ENCODE measurements at places on chromosomes 5 and 9.

DNA sequence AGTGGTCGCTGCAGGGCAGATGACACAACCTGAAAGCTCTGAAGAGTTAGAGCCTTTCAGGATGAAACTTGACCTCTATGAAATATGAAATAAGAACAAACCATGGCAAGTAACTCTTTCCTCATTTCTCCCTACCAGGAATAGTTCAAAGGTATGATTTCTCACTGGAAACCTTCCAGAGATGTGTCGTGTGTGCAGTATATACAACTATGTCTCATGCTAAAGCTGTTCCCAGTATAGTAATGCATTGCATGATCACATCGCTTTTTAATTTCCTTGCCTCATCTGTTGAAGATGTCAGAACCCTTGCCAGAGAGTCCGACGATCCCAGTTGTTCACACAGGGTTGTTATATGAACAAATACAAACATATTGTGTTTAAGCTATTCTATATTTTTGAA is 45.8 kb upstream of the RGMB start:
- no peak for DNase-seq

GRCh38 chr5:66718374-66719002 is 122.3 kb downstream of the MAST4 start:
- no peak for DNase-seq

- DNase-seq: no peak
Measured at GRCh38 chr5:76446776-76447175, 43.7 kb downstream of the IQGAP2 start.

- no peak for DNase-seq
Measured at GRCh38 chr9:16277471-16277960, 593.0 kb downstream of the BNC2 start.

GRCh38 chr5:126918615-126918957 is 111.8 kb downstream of the MARCHF3 start:
- DNase-seq: no peak

DNA sequence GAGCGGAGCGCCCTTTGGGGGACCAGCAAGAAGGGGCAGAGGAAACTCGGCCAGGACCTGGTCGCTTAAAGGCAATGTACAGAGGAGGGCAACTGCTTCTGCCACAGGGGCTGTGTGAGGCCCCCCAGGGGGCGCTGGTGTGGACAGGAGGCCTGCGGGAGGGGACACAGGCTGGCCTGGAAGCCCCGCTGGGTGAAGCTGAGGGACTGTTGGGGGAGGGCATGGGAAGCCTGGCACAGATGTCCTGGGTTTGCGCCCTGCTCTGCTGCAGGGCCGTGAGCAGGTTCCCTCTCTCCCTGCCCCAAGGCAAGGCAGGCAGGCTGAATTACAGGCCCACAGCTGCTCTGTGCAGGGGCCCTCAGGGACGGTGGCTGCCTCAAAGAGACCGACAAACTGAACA is 5.4 kb downstream of the MED22 start:
- DNase-seq: no peak

GRCh38 chr9:27586304-27586703 is 13.0 kb upstream of the C9orf72 start:
- no peak for DNase-seq

GRCh38 chr9:28668158-28668557 is 1094.9 kb upstream of the C9orf72 start:
- no peak for DNase-seq

- no peak for DNase-seq
Measured at GRCh38 chr5:43638546-43638945, 35.6 kb downstream of the NNT start.

DNA sequence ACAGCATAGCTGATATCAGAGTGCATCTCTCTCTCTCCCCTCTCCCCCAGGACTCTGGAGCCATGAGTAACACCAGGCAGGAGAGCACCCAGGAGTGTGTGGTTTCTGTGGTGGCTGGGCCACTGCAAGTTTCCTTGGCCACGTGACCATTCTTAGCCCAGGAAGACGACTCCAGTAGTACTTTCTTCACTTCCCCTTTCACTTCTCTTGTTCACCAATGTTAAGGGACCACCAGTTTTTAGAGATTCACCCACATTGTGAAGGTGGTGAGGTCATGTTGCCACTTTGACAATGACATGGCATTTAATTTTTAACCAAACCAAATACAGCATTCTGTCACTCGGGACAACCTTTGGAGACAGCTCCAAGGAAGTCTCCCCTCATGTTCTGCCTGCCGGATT is 17.9 kb upstream of the DAPK1 start:
- no peak for DNase-seq

- no peak for DNase-seq
Measured at GRCh38 chr5:104095527-104095926, 532.9 kb upstream of the NUDT12 start.

DNA sequence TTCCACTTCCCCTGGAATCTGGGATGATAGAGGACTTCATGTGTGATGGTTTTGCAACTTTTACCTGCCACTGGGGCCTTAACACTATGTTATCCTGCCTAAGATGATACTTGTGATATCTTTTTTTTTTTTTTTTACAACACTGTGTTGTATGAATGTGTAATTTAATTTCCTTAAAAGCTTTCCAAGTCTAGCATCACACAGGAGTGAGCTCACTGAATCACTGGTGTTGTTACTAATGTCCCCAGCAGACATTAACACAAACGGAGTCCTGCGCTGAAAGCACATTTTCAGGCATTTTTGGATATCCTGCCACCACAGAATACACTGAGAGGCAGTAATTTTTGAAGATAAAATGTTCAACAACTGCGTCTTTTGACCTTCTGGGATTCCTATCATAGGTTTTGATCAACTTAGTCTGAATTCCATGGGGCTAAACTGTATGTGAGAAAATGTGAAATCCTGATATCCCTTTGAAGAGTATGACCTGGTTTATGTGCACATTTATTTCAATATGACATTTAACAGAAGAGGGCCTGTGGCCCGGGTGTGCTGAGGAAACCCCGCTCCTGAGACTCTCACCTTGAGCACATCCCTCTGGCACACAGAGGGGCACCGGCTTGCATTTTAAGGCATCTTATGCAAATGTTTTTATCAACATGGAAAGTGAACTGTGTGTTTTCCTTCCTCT is 118.0 kb downstream of the FSTL4 start:
- no peak for DNase-seq

DNA sequence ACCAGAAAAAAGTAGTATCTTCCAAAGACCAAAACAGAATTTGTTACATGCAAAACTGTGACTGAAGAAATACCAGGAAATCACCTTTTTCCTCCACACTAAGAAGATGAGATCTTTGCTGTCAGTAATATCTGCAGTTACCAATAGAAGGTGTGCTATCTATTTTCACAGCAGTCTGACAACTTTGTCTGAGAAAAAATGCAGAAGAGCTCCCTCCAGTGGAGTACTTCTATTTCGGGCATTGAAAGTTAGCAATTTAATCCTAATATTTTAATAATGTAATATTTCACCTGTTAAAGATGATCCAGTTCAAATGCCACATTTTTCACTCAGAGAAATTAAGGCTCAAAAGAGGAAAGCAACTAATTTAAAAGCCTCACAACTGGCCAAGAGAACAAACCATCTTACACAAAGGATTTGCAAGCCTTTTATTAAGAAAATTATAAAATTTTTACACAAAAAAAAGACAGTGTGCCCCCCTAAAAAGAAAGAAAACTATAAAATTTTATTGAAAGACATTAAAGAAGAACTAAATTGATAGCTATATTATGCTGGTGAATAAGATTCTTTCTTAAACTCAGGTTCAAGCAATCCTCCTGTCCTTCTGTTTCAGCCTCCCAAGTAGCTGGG is 50.6 kb downstream of the DEPDC1B start:
- DNase-seq: no peak

GRCh38 chr9:35618854-35619799 is 914 bp upstream of the CD72 start:
- no peak for DNase-seq

GRCh38 chr5:74069741-74070140 is 443.7 kb downstream of the ARHGEF28 start:
- DNase-seq: no peak

GRCh38 chr9:72424131-72424530 is 59.1 kb upstream of the ZFAND5 start:
- no peak for DNase-seq

DNA sequence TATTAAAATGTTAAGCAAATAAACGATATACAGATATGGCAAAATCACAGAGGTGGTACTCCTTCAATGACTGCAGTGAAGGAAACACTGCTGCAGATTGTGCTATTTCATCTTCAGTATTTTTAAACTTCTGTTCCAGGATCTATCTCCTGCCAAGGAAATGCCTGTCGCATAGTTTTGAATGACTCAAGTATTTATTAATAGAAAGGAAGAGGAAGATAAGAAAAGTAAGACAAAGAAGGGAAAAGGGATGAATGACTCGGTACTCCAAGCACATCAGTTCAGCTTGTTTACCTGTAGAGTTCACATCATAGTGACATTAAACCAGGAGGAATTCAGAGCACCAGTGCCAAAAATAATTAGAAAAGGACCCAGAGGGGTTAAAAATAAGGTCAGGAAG is 5.1 kb upstream of the GPX8 start:
- DNase-seq: no peak

DNA sequence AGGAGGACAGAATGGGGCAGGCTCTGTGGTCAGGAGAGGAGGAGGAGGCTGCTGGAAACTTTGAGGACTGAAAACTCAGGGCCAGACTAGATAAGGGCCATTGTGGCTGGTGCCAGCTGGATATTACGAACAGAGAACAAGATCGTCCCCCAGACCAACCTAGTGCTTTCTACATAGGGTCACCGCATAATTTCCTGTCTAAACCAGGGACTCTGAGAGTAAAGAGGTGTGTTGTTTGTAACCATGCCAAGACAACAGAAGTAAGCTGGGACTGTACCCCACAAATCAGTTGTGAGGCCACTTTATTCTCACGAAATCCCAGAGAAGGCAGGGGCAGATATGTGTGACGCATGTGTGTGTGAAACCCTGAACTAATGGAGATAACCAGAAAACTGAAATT is 20.3 kb upstream of the GFPT2 start:
- DNase-seq: no peak

DNA sequence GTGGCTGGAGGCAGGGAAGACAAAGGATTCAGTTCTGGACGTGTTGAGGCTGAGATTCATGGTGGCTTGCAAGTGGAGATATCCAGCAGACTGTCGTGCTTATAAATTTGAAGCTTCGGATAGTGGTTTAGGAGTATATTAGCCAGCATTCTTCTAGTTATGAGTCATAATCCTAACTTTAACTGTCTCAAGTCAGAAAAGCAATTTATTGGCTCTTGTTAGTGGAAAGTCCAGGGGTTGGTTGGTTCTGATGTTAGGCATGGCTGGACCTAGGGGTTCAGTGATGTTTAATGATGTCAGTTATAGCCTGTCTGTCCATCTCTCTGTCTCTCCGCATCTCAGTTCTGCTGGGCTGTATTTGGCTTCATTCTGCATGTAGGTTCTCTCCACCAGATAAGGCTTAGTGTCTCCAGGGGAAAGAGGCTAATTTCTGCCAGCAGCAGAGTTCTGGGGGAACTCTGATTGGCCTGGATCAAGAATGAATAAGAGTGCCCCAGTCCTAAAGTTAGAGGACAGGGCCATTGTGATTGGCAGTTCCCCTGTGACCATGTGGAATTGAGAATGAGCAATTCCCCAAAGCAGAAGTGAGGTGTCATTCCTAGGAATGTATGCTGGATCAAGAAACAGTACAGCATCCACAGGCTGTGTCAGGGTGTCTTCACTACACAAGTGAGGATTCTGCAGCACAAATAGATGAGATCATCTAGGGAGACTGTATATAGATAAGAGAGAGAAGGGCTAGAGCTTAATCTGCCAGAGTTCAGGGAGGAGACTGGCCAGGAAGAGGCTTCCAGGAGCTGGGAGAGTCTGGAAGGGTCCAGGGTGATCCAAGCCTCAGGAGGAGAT is 72.9 kb upstream of the SHB start:
- no peak for DNase-seq

GRCh38 chr9:69089491-69089890 is 53.9 kb downstream of the FXN start:
- no peak for DNase-seq

GRCh38 chr5:174491265-174491664 is 233.1 kb upstream of the MSX2 start:
- no peak for DNase-seq

- DNase-seq: no peak
Measured at GRCh38 chr5:58629271-58630159, 46.6 kb downstream of the RAB3C start.

- no peak for DNase-seq
Measured at GRCh38 chr9:134660407-134660806, 18.8 kb downstream of the COL5A1 start.

GRCh38 chr9:346111-346571 is 131.5 kb downstream of the DOCK8 start:
- DNase-seq: no peak

- DNase-seq: no peak
Measured at GRCh38 chr5:101062902-101063301, 159.8 kb upstream of the ST8SIA4 start.

DNA sequence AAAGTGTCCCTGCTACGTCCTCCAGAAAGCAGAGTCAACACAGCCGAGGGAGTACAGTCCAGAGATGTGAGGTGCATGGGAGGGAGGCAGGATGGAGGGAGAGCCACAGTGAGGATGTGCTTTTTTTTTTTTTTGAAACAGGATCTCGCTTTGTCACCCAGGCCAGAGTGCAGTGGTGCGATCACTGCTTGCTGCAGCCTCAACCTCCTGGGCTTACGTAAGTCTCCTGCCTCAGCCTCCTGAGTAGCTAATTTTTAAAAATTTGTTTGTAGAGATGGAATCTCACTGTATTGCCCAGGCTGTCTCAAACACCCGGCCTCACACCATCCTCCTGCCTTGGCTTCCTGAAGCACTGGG is 33.2 kb upstream of the ALDH1B1 start:
- DNase-seq: no peak

DNA sequence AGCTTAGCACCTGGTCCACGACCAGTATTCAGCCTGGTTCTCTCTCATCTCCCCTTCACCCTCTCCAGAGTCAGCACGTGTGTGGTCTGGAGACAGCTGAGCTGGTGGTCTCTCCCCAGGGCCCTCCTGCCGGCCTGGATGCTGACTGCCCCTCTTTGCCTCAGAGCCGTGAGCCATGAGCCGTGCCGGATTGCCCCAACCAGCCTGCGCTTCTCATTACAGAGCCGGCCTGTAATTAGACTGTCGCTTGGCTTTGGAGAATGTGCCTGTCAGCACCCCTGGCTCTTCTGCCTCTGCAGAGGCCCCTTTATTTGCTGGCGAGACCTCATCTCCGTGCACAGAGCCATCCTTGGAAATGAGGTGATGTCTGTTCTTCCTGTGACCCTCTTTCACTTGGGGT is 118.7 kb upstream of the BOD1 start:
- no peak for DNase-seq

- DNase-seq: peak; percentile 18
Measured at GRCh38 chr5:137752905-137753690, 1.1 kb downstream of the HNRNPA0 start.

DNA sequence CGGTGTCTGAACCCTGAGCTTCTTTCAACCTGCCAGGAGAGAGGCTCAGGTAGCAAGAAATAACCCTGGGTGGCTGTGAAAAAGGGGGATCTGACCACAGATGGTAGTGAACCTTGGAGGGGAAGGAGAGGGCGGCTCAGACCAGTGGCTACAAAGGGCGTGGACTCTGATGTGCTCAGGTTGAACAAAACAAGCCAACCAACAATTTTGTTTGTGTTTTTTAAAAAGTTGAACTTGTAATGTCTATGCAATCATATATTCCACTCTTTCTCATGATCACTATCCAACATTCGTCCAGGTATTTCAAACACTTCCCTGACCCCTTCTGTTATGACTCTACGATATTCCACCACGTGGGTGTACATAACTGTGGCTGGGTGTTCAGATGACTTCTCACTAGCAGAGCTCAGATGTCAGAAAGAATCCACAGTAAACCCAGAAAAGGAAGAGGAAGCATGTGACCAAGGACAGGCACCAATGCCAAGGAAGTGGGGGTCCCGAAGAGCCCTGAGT is 20.0 kb downstream of the PTPN3 start:
- DNase-seq: no peak

GRCh38 chr5:157502143-157502647 is 42.2 kb downstream of the NIPAL4 start:
- no peak for DNase-seq

Data from neural crest cell (in vitro differentiated cells).